ENCODE measurements at places on chromosomes 6 and 20.
A peak's percentile ranks its signal among the peaks of the same experiment; 100 is the strongest.

- no peaks in the 10 kb centered on the region for H3K36me3 ChIP-seq
- H3K27ac ChIP-seq = peak within 1 kb of the TSS; percentile 26
- DNase-seq = peak; percentile 21
Measured at GRCh38 chr20:916125-916799, at the start of gene ANGPT4. Gene ANGPT4, minus strand, starts transcription at chr20:916334. Its CDS starts 120 bp downstream, at chr20:916214.

- peaks cover 33% of the 10 kb centered on the region for H3K27me3 ChIP-seq
- H3K4me3 ChIP-seq = peak overlapping the region; percentile 86
- DNase-seq = peak; percentile 56
- H3K4me1 ChIP-seq = peaks cover 24% of the 10 kb centered on the region
Measured at GRCh38 chr6:157381631-157382621, 936 bp downstream of the ZDHHC14 start.

- H3K36me3 ChIP-seq = no peaks in the 10 kb centered on the region
- H3K4me3 ChIP-seq = no peak overlapping the region
- H3K27ac ChIP-seq = no peak overlapping the region
- no peaks in the 10 kb centered on the region for H3K4me1 ChIP-seq
- no peaks in the 10 kb centered on the region for H3K27me3 ChIP-seq
Measured at GRCh38 chr20:9660236-9660868, 146.0 kb downstream of the LAMP5 start.

DNA sequence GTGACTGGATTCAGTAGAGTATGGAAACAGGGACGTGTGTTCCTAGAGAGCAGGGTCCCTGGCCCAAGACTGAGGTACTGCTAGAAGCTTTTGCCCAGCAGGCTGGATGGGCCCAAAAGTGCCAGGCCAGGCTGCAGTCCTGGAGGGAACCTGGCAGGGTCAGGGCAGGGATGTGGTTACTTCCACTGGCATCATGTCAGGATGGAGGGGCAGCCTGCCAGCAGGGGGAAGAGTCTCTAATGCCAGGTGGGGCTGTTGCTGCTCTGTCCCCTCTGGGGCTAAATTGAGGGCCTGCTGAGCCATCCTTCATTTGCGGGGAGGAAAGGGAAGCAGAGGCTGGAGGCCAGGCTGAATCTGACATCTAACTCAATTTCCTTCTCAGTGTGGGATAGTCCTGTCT lies 17.2 kb downstream of the ZDHHC14 start:
- no peak overlapping the region for H3K27ac ChIP-seq
- peaks cover 2% of the 10 kb centered on the region for H3K27me3 ChIP-seq
- no peak overlapping the region for H3K4me3 ChIP-seq
- DNase-seq = no peak

DNA sequence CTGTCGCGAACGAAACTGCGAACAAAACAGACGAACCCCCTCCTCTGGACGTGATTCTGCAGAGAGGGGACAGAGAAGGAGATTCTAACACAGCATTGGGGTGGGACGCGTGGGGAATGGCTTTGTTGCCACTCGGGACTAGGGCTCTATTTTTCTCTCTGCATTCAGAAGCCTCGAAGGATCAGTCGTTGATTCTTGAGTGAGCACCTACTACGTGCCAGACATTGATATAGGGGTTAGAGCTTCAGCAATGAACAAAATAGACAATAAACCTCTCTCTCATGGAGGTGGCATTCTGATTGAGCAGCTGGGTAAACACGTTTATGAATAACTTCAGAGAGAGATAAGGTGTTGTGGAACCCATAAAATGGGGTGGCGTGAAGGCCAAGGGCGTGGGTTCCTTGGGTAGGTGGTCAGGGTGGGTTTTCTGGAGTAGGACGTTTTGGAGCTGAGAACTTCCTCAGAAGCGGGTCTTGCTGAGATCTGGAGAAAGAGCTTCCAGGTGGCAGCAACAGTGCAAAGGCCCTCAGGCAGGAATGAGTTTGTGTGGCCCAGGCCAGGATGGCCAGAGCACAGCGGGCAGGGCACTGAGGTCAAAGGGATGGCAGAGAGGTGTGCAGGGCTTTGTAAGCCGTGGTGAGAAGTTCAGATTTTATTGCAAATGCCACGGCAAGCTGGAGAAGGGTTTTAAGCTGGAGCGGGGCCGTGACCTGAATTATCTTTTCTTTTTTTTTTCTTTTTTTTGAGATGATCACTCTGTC lies 884 bp downstream of the SLC2A10 start:
- H3K27me3 ChIP-seq = peaks cover 19% of the 10 kb centered on the region
- peaks cover 4% of the 10 kb centered on the region for H3K36me3 ChIP-seq
- peaks cover 38% of the 10 kb centered on the region for H3K4me1 ChIP-seq
- no peak for DNase-seq

DNA sequence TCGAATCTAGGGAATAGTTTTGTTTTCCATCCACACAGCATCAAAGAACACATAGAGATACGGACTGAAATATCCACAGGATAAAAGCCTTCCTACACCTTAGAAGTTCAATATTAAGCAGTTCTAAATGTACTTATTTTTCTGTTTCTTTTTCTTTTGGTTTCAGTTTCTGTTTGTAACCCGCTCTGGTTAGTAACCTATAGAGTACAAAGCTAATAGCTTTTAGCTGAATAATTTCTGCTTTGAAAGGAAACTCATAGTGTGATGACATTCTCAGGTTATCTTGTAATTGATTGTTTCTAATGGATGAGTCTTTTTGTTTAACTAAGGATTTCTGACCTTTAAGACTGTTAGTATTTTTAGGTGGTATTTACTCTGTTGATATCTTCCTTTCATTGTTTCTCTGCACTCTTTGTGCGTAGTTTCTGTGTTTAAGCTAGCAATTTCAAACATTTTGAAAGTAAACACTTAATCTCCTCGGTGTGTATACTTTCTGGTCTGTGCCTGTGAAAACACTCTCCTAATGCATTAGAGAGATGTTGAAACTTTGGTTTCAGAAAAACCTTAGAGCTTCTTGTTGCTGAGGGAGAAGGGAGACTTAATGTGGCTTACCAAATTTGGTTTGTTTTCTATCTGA lies 385.5 kb downstream of the HDGFL1 start:
- no peak for DNase-seq
- H3K27ac ChIP-seq = peak overlapping the region; percentile 2
- H3K36me3 ChIP-seq = peaks cover 13% of the 10 kb centered on the region
- H3K27me3 ChIP-seq = peaks cover 4% of the 10 kb centered on the region

GRCh38 chr6:84228198-84228543 lies 728 bp upstream of the CEP162 start:
- H3K27me3 ChIP-seq = peaks cover 45% of the 10 kb centered on the region
- no peak overlapping the region for H3K27ac ChIP-seq
- peaks cover 24% of the 10 kb centered on the region for H3K4me1 ChIP-seq
- peaks cover 4% of the 10 kb centered on the region for H3K36me3 ChIP-seq
- H3K4me3 ChIP-seq = peak overlapping the region; percentile 97

GRCh38 chr20:31617432-31618104 lies 12.5 kb downstream of the ID1 start:
- no peak overlapping the region for H3K4me3 ChIP-seq
- no peaks in the 10 kb centered on the region for H3K36me3 ChIP-seq
- no peak overlapping the region for H3K27ac ChIP-seq

DNA sequence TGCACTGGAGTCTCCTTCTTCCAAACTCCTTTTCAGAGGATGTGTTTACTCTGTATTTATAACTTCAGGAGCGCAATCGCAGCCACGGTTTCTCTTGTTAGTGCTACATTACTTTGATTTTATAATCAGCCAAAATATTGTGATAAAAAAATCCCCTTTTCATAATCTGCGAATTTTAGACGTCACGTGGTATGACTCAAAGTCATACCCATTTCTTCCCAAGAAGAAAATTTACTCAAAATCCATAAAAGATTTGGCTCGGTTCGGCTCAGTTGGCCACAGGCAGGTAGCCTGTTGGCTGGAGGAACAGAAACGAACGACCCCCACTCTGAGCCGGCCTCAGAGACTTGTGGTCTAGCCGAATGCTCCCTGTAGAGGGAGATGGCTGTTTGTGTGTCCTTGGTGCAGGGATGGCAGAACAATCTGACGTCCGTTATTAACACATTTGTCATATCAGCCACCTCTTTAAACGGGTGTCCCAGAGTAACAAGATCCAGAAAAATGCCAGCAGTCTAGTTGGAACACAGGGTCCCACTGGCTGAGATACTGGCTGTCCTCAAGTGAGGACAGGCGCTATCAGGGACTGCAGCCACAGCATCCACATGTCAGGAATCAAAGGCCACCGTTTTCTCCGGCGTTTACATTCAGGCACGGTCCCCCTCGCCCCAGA lies 247.6 kb downstream of the DLL1 start:
- H3K36me3 ChIP-seq = no peaks in the 10 kb centered on the region
- H3K4me3 ChIP-seq = no peak overlapping the region
- no peak overlapping the region for H3K27ac ChIP-seq
- H3K27me3 ChIP-seq = peaks cover 4% of the 10 kb centered on the region
- no peak for DNase-seq

GRCh38 chr20:47215653-47216397 lies 140.7 kb downstream of the ZMYND8 start:
- H3K36me3 ChIP-seq = peaks cover 45% of the 10 kb centered on the region
- no peak for DNase-seq
- H3K27ac ChIP-seq = no peak overlapping the region
- H3K4me3 ChIP-seq = no peak overlapping the region
- no peaks in the 10 kb centered on the region for H3K4me1 ChIP-seq

DNA sequence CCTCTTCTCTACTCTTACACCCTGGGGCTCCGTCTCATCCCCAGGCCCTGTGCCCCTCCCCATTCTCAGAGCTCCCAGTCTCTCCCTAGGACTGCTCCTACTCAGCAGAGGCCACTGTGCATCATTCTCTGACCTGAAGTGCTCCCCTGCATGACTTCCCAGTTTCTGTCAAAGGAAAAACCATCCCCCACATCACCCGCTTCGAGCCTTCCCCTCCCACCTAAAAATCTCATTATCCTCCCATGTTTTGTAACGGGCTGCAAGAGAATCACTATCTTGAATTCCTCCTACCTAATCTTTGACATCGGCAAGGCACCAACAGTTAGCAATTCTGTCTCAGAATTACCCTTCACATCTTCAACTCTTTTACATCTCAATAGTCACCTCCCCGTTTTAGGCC lies 463.0 kb downstream of the PRKN start:
- no peaks in the 10 kb centered on the region for H3K27me3 ChIP-seq
- H3K4me1 ChIP-seq = peaks cover 23% of the 10 kb centered on the region

DNA sequence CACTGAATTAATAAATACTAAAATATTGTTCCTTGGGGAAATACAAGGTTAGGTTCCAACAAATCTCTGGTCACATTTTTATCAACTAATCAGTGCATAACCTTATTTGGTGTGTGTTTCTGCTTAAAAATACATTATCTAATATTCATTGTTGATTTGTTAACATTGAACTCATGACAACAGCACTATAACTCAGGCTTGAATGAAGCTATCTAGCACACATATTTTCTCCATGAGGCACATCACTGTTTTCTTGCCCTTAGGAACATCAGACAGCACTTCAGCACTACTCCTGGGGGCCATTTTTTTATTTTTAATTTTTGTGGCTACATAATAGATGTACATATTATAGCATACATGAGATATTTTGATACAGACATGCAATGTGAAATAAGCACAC lies 277.2 kb upstream of the NT5E start:
- no peak for DNase-seq
- H3K36me3 ChIP-seq = no peaks in the 10 kb centered on the region
- H3K27me3 ChIP-seq = no peaks in the 10 kb centered on the region
- H3K4me3 ChIP-seq = no peak overlapping the region
- H3K27ac ChIP-seq = no peak overlapping the region

DNA sequence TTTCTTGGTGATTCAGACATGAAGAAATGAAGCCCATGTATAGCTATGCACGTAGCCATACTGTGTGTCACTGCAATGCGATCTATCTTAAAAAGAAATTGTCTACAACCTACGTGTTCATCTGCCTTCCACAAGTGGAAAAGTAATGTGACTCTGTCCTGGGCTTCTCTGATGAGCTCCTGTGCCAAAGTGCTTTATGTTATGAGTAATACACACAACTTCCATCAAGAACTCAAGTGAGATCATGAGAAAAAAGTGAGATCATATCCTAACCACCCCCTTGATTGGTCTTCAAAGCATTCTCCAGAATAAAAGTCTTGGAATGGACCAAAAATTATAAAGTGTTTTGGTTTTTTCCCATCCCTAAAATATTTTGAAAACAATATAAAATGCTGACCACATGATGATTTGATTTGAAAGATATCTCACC lies 114.3 kb downstream of the DST start:
- no peak overlapping the region for H3K4me3 ChIP-seq
- H3K27me3 ChIP-seq = no peaks in the 10 kb centered on the region
- no peak for DNase-seq
- H3K4me1 ChIP-seq = peaks cover 34% of the 10 kb centered on the region
- no peak overlapping the region for H3K27ac ChIP-seq

GRCh38 chr6:42313941-42314570 lies 96.4 kb upstream of the MRPS10 start:
- H3K36me3 ChIP-seq = no peaks in the 10 kb centered on the region
- H3K27me3 ChIP-seq = peaks cover 17% of the 10 kb centered on the region
- DNase-seq = no peak
- H3K4me3 ChIP-seq = no peak overlapping the region
- H3K27ac ChIP-seq = no peak overlapping the region

- H3K4me1 ChIP-seq = peaks cover 25% of the 10 kb centered on the region
- H3K27me3 ChIP-seq = peaks cover 4% of the 10 kb centered on the region
- H3K36me3 ChIP-seq = no peaks in the 10 kb centered on the region
- no peak for DNase-seq
- no peak overlapping the region for H3K4me3 ChIP-seq
Measured at GRCh38 chr6:133230052-133230451, 11.1 kb upstream of the EYA4 start.

GRCh38 chr6:16420337-16420714 lies 181.9 kb downstream of the GMPR start:
- peaks cover 10% of the 10 kb centered on the region for H3K4me1 ChIP-seq
- no peaks in the 10 kb centered on the region for H3K36me3 ChIP-seq
- H3K4me3 ChIP-seq = no peak overlapping the region
- no peak overlapping the region for H3K27ac ChIP-seq

DNA sequence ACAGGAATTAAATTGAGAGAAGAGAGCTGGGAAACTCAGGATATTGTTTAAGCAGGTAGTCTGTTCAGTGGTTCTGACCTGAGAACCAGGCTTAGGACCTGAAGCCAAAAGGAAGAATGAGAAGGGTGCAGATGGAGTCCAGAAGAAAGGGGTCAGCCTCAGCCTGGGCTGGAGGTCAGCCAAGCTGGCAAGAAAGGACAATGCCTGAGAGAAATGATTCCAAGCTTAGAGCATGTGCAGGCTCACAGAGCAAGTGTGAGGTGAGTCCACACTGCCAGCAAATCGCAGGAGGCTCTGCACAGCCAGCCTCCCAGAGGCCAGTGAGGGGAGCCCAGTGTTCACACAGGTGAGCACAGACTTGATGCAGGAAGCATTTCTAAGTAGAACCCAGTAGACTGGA lies 47.3 kb downstream of the DAAM2 start:
- no peak for DNase-seq
- H3K27ac ChIP-seq = no peak overlapping the region
- no peaks in the 10 kb centered on the region for H3K36me3 ChIP-seq
- no peak overlapping the region for H3K4me3 ChIP-seq
